Activated T-helper 2 cell treated with anti-CD3 and anti-CD28 coated beads, Interferon-gamma antibody, Interleukin-2, Interleukin-4, amounts not matched to agents 10 μg/mL and 5 μg/mL and 100 μg/mL, durations not matched to agents 14 hours and 24 hours and 36 hours (primary cell): ENCODE measurements at places on chromosomes 5 and 9. TPM values are rescaled to one million over a fixed set of nuclear protein-coding genes. Genes with fewer than 3 reads are reported as not detected.

Gene LMAN2
- 130 and 137 TPM in 2 replicates for total RNA-seq

Gene SHB
- 1.7 and 1.9 TPM in 2 replicates for total RNA-seq

Gene CATSPER3
- 0.34 and 0.90 TPM in 2 replicates for total RNA-seq

Gene SLC36A3
- total RNA-seq: not detected in 2 replicates

Gene NDUFA8
- total RNA-seq: 45.4 and 48.7 TPM in 2 replicates

Gene SPINK4
- total RNA-seq: not detected in 2 replicates
